ENCODE measurements at places on chromosomes 16 and 17. TPM values are rescaled to one million over a fixed set of nuclear protein-coding genes. Genes with fewer than 3 reads are reported as not detected.

The ADORA2B gene
- 0.74 TPM for total RNA-seq

The KRT33B gene
- total RNA-seq = not detected

The KRTAP9-8 gene
- total RNA-seq = not detected

The NAE1 gene
- total RNA-seq = 25.6 TPM

- no peaks in the 10 kb centered on the region for H3K27me3 ChIP-seq
- no peak overlapping the region for H3K27ac ChIP-seq
- H3K4me3 ChIP-seq = no peak overlapping the region
- H3K36me3 ChIP-seq = peaks cover 14% of the 10 kb centered on the region
- H3K4me1 ChIP-seq = peaks cover 22% of the 10 kb centered on the region
Measured at GRCh38 chr17:74763565-74764387, 12.4 kb downstream of the NAT9 start.

DNA sequence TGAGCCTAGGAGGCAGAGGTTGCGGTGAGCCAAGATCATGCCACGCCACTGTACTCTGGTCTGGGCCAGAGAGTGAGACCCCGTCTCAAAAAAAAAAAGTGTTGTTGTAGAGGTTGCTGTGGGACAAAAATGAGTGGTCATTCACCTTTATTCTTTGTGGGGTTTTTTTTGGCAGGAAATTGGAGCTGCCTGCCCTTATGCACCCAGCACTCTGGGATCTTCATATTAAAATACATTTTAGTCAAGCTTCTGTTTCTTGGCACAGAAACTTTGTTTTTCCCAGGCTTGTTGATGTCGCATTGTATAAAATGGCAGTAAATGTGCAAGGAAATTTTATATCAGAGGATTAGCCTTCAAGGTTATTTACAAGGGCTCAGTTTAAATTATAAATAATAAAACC, 174.3 kb downstream of the FTO start:
- H3K4me1 ChIP-seq = no peaks in the 10 kb centered on the region
- H3K36me3 ChIP-seq = no peaks in the 10 kb centered on the region
- no peak overlapping the region for H3K4me3 ChIP-seq
- H3K27me3 ChIP-seq = no peaks in the 10 kb centered on the region
- no peak for DNase-seq
- H3K27ac ChIP-seq = no peak overlapping the region

DNA sequence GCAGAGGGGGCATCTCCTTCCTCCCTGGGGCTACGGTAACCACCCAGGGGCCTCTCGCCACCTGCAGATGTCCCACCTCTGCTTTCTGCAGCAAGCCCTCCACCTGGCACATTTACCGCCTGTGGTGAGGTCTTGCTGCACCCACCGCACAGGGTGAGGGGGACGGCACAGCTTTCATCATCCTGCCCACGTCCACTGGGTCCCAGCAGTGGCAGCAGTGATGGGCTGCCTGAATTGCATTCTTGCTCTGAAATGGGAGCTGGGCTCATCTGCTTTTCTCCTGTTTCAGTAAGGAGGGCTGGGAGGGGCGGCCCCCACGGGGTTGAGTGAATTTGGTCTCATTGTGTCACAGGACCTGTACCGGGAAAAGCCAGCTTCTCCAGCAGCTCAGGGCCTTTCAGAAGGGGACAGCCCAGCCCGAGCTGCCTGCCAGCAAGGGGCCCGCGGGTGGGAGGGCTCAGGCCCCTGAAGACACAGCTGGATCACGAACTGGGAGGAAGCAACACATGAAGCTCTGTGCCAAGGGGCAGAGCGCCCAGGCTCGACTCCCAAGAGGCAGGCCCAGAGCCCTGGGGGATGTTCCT, 12.7 kb downstream of the DNAAF8 start:
- peaks cover 3% of the 10 kb centered on the region for H3K36me3 ChIP-seq
- DNase-seq = no peak
- no peak overlapping the region for H3K27ac ChIP-seq
- H3K27me3 ChIP-seq = no peaks in the 10 kb centered on the region
- H3K4me3 ChIP-seq = no peak overlapping the region
- no peaks in the 10 kb centered on the region for H3K4me1 ChIP-seq

DNA sequence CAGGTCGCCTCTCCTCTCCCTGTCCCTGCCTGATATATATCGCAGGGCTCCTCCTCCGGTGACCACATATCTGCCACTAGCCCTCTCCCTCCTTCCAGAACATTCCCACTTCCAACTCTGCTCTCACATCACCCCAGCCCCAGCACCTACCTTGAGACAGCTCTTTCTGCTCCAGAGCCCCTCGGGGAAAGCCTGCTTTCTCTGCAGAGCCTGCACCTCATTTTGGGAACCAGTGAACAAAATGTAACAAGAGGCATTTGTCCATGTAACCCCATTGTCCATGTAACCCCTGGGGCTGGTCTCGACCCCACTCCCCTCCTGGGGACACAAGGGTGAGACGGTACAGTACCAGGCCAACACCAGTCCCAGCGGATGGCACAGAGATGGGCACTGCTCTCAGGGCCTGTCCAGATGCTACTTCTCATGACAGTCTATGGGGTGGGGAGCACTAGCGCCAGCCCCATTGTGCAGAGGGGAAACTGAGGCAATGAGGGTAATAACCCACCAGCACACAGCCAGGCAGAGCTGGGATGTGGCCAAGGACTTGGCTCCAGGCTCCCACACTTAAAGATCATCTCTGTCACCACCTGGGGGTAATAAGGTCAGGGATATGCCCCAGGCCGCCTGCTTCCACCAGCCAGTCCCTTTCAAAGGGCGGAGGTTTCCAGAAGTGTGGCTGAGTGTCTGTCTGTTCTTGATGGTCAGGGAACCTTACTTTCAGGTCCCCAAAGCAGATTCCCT, 42.9 kb downstream of the TBC1D16 start:
- no peaks in the 10 kb centered on the region for H3K27me3 ChIP-seq
- H3K4me1 ChIP-seq = peaks cover 27% of the 10 kb centered on the region
- H3K27ac ChIP-seq = peak overlapping the region; percentile 55
- no peak for DNase-seq

DNA sequence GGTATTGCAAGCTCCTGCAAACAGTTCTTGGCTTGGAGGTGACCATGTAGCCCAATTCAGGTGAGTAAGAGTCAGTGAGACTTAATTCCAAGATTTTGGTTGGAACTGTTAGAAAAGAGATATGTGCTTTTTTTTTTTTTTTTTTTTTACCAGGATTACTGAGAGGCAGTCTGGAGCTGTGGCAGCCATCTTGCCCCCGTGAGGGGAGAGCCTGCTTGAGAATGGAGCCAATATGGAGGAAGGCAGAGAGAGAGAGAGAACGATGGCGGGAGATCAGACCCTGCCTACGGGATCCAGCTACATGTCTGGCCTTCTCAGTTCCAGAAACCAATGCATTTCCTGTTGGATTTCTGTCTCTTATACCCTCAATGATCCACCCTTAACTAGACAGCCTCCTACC, 97.8 kb downstream of the MYH11 start:
- no peaks in the 10 kb centered on the region for H3K4me1 ChIP-seq
- no peaks in the 10 kb centered on the region for H3K36me3 ChIP-seq
- H3K27ac ChIP-seq = no peak overlapping the region

- no peak for DNase-seq
- no peak overlapping the region for H3K27ac ChIP-seq
- H3K36me3 ChIP-seq = no peaks in the 10 kb centered on the region
Measured at GRCh38 chr17:43431714-43432523, 33.1 kb downstream of the ARL4D start.

DNA sequence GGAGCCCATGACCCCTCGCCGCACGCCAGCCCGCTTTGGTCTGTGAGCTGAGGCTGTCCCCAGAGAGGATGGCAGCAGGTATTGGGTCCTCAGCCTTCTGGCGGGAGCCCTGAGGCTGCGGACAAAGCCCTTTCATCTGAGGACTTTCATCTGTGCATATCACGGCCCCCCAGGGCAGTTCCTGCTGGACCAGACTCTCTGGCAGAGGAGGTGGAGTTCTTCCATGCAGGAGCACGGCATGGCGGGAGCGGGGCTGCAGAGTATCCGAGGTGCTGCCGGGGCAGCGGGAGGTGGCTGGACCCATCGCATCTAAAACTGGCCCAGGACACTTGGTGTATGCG, 18.8 kb downstream of the DHX38 start:
- no peaks in the 10 kb centered on the region for H3K27me3 ChIP-seq
- H3K27ac ChIP-seq = no peak overlapping the region
- peaks cover 59% of the 10 kb centered on the region for H3K36me3 ChIP-seq
- H3K4me1 ChIP-seq = no peaks in the 10 kb centered on the region
- H3K4me3 ChIP-seq = no peak overlapping the region
- no peak for DNase-seq

- no peak for DNase-seq
- no peaks in the 10 kb centered on the region for H3K27me3 ChIP-seq
- no peak overlapping the region for H3K4me3 ChIP-seq
Measured at GRCh38 chr17:82170412-82170961, 42.2 kb downstream of the CCDC57 start.

DNA sequence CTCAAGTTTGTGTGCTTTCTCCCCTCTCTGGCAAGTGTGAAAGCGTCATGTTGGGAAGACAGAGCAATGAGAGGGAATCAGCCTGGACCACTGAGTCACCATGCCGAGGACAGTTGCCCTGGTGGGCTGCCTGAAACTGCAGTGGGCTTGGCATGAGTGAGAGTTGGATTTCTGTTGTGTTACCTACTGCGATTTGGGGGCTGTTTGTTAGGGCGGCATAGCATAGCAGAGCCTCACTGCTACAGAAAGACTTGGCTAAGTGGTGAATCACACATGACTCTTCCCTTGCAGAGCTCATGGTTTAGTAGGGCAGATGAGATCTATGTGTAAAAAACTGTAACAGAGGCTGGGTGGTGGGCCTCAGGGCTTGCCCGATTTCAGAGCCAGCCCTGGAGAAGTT, 324.6 kb downstream of the C16orf95 start:
- no peaks in the 10 kb centered on the region for H3K4me1 ChIP-seq
- DNase-seq = no peak
- H3K4me3 ChIP-seq = no peak overlapping the region
- H3K36me3 ChIP-seq = no peaks in the 10 kb centered on the region

- DNase-seq = no peak
- no peaks in the 10 kb centered on the region for H3K27me3 ChIP-seq
- H3K36me3 ChIP-seq = no peaks in the 10 kb centered on the region
- no peak overlapping the region for H3K4me3 ChIP-seq
- H3K27ac ChIP-seq = no peak overlapping the region
Measured at GRCh38 chr17:47990962-47991731, 20.2 kb downstream of the CDK5RAP3 start.

DNA sequence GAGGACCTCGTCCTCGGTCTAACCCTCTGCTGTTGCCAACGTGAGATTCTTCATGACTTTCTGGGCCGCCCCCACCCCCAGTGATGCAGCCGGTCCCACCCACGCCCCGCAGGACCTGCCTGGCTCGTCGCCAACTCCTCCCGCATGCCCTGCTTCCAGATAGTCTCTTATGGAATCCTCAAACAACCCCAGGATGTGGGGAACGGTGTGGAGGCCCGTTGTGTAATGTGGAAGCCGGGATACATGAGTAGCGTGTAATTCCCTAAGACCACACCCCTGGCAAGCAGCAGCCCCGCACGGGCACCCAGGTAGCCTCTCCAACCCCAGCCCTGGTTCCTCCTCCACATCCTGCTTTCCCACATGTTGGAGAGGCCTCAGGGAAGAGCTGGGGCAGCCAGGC, 275.9 kb downstream of the C16orf95 start:
- no peak for DNase-seq
- peaks cover 4% of the 10 kb centered on the region for H3K4me1 ChIP-seq
- no peak overlapping the region for H3K4me3 ChIP-seq
- H3K27me3 ChIP-seq = no peaks in the 10 kb centered on the region
- no peak overlapping the region for H3K27ac ChIP-seq

DNA sequence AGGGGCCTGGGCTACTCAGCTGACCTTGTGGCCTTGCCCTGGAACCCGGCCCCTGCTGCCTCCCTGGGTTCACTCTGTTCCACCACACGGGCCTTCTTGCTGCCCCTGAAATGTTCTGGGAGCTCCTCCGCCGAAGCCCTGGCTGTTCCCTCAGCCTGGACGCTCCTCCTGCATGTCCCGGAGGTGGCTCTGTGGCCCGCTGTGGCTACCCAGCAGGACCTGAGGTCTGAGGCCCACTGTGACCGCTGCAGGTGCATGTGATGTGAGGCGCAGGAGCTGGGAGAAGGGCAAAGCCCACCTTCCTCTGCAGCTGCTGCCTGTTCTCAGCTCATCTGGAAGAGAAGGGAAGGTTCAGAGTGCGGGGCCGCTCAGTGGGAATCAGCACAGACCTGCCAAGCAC, 38.9 kb upstream of the ACSF3 start:
- H3K27me3 ChIP-seq = peaks cover 6% of the 10 kb centered on the region
- no peak overlapping the region for H3K4me3 ChIP-seq
- H3K36me3 ChIP-seq = no peaks in the 10 kb centered on the region

GRCh38 chr16:3595110-3595486, 16.3 kb downstream of the SLX4 start:
- no peaks in the 10 kb centered on the region for H3K4me1 ChIP-seq
- H3K36me3 ChIP-seq = peaks cover 8% of the 10 kb centered on the region
- H3K27me3 ChIP-seq = no peaks in the 10 kb centered on the region
- no peak overlapping the region for H3K4me3 ChIP-seq

DNA sequence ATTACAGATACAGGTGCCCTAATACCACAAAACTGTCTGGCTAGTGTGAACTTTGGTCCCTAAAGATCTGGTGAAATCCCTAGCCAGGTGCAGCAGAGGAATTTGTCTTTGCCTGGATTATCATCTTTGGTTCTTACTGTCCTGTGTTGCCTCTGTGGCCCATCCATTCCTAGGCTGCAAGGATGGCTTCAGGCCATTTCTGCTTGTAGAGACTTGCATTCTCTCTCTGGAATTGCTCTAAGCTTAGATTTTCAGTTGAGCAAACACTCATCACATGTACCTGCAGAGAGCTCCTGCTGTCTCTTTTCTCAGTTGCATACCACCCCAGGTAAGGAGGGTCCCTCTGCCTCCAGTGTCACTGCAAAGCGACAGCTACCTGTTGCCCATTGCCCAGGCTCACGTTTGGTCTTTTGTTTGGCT, 114.9 kb downstream of the PRKCA start:
- no peak overlapping the region for H3K27ac ChIP-seq
- H3K36me3 ChIP-seq = no peaks in the 10 kb centered on the region
- DNase-seq = no peak
- H3K4me3 ChIP-seq = no peak overlapping the region

DNA sequence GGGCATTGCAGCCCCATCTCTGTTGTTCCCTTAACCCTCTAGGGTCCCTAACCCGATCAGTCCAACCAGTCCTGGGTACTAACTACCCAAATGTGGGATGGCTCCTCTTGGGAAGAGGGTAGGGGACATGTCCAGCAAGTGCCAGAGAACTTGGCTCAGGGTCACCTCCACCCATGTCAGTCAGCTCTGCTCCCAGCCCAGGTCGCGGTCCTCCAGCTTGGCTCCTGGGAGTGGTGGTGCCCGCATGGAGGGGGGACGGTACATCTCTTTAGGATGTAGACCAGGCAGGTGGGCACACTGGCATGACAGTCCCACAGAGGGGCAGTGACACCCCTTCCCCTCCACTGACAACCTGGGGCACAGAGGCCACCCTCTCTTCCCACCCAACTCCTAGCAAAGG, 6.0 kb downstream of the TMUB2 start:
- H3K27me3 ChIP-seq = no peaks in the 10 kb centered on the region
- peaks cover 9% of the 10 kb centered on the region for H3K4me1 ChIP-seq
- no peak overlapping the region for H3K27ac ChIP-seq
- H3K4me3 ChIP-seq = no peak overlapping the region
- DNase-seq = no peak
